Spleen (tissue), 13 donors: ENCODE measurements at places on chromosomes 2 and 18. TPM values are rescaled to one million over a fixed set of nuclear protein-coding genes. Genes with fewer than 3 reads are reported as not detected.

PTPRN gene
- total RNA-seq, result not detected

EFEMP1 gene
- 21.8 TPM for total RNA-seq

TRIM43 gene
- total RNA-seq, result not detected

FIGN gene
- 14.2 TPM for total RNA-seq

CTLA4 gene
- 9.9 TPM for total RNA-seq

EPB41L3 gene
- total RNA-seq, result 48.0 TPM

GATA6 gene
- 65.3 TPM for total RNA-seq

UNC50 gene
- 42.8 TPM for total RNA-seq

DNA sequence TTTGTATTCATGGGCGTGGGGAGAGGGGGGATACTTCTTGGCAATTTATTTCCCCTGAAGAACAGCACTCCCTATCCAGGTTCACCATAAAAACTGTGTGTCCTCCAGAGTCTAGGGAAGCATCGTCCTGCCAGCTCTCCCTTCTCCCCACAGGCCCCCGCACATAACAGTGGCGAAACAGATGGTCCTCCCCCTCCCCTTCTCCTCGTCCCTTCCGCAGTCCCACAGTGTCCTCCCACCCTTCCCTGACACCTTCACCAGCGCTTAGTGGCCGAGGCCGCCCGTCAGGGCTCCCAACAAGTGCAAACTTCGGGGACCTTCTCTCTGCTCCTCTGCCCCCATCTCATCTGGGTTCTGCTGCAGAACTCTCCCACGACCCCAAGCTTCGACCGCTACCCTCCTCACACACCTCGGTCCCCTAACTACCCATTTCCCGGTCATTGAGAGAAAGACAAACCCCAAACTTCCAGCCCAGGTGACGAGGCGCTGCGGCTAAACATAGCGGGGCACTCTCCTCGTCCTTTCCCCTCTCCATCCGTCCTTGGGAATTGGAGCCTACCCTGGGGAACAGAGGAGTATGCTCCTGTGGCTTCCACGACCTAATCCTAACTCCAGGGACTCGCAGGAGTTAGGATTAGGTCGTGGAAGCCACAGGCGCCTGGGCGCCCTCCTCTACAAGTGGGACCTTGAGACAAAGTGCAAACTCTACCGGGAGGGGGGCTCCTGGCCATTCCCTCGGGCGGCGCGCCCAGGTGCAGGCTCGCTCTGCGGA, 971 bp downstream of the ZNF385B start:
- no peak for DNase-seq

DNA sequence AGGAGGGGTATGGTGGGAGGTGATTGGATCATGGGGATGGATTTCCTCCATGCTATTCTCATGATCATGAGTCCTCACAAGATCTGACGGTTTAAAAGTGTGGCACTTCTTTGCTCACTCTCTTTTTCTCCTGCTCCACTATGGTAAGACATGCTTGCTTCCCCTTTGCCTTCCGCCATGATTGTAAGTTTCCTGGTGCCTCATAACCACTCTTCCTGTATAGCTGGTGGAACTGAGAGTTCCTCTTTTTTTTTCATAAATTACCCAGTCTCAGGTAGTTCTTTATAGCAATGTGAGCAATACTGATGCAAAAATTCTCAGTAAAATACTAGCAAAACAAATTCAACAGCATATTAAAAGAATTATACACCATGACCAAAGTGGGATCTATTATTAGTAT, 728.5 kb upstream of the SLC8A1 start:
- DNase-seq, result no peak

DNA sequence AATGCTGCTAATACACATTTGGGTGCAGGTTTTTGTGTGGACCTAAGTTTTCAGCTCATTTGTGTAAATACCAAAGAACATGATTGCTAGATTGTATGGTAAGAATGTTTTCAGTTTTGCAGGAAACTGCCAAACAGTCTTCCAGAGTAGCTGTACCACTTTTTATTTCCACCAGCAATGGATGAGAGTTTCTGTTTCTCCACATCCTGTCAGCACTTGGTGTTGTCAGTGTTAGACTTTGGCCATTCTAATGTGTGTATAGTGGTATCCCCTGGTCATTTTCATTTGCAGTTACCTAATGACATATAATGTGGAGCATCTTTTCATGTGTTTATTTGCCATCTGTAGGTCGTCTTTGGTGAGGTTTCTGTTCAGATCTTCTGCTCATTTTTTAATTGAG, 336.4 kb downstream of the GBX2 start:
- DNase-seq, result no peak

- no peak for DNase-seq
Observed at GRCh38 chr2:230868947-230869913, 4.5 kb downstream of the ITM2C start.

DNA sequence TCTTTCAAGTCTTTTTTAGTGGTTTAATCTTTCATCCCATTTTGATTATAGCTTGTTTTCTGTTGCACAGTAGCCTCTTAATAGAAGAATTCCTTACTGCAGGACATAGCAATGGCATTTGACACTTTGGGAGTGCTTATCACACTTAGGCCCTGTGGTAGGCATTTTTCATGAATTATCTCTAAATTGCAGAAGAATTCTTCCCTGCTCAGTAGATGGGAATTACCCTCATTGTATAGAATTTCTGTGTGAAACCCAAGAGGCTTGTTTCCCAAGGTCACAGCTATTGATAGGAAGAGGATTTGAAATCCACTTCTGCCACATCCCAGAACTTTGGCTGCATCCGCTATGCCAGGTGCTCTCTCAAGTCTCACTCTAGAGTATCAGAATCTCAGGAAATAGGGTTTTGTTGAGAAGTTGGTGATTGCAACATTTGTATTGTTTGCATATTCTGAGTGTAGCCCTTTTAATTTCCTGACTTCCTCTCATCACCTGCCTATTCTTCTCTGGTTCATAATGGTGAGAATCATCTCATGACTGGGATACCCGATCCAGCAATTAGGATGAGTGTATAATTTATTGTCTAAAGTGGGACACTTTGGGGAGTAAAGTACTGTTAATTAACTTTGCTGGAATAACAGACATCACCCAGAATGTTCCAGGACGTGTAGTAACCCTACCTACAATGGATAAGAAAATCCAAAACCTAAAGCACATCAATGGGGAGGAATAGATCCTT, 255.2 kb upstream of the RASGRP3 start:
- no peak for DNase-seq

DNA sequence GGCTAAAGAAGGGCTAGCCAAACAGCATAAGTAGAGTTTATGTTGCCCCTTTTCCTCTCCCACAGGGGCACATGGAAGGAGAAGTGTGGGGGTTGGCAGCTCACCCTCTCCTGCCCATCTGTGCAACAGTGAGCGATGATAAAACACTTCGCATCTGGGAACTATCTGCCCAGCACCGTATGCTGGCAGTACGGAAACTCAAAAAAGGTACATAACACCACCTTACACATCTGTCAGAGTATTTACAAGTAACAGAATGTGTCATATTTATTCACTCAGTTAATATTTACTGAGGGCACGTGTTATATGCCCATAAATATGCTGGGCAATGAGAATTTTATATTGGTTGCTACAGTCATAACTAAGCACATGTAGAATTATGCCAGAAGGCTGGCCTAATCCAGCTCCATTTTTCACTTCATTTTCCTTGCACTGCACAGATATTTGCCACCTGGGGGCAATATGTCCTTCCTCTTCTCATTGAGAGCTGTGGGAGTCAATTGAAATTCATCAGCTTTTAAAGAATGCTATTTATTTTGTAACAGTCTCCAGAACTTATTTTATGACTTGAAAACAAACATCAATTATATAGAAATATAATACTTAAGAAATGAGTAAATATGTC, 150.6 kb downstream of the RTN4 start:
- DNase-seq, result no peak

- DNase-seq, result no peak
Observed at GRCh38 chr2:144132357-144132756, 387.6 kb downstream of the ZEB2 start.

DNA sequence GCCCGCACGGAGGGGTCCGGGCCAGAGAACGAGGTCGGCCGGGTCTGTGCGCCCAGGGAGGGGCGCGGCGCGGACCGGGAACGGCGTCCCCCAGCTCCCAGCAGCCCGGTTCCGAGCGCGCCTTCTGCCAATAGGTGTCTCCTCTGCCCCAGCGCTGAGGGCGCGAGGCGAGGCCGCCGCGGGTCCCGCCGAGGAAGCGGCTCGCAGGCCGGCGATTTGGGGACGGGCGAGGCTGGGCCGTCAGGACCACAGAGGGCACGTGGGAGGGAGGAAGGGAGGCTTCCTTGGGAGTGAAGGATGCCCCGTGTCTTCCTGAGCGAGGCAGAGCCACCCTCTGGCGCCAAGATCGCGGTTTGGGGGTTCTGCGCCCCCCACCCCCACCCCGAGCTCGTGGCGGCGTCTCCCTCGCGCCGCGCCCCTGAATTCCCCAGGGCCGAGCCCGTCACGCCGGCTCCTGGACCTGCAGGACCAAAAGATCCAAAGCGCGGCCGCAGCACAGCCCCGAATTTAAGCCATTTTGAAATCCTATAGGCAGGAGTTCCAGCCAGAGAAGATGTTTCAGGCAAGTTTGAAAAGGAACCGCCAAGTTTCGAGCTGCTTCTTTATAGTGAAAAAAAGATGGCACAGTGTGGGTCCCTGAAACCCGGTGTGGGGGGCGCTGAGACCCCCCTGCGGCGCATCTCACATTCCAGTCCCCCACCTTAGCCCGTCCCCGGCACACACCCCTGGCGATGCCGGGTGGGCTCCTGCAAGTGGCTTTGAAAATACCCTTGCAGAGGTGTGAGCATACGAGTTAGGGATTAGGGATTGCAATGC, 909 bp downstream of the NFATC1 start:
- DNase-seq, result peak; percentile 92

DNA sequence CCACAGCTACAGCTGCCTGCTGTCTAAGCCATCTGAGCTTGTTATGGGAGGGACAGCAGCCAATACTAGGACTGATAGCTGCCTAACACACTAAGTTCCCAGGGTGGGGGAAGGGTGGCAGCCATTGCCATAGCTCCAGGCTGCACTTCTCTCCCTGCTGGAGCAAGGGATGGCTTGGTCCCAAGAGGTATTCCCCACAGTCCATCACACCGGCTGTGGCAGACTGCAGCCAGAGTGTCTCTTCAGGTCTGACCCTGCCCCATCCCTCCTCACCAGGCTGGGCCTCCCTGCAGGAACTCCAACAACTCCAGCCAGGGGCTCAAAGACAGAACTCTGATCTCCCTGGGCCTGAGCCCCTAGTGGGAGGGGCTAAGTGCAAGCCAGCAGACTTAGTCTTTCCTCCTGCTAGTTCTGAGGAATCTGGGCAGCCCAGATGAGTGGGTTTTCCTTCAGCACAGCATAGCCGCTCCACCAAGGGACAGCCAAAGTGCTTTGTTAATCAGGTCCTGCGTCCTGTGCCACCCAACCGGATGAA, 632.1 kb downstream of the SOCS6 start:
- DNase-seq, result no peak

GRCh38 chr18:76875390-76876325, 53.3 kb downstream of the ZNF236 start:
- DNase-seq, result no peak

DNA sequence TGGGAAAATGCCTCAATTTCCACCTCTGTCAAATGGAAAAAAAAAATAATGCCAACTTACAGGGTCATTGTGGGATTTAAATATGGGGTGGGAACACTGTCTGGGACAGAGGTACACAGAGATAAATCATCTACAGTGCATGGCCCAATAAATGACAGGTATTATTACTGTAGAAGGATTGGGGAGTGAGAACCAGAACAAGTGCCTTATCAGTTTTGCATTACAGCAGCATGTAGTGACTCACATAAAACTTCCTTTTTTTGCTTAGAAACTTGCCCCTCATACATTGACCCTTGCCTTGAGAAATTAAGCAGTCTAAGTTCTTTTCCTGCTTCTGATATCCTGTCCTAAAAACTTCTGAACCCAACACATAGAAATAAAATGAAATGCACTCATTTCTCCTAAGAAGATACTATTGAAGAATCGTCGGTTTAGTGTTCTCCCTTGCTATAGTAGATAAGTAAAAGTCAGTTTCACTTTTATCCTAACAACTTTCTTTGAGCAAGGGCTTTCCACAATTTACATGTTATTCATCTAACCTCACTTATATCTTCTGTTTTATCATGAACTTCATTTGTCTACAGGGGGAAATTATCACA, 121.0 kb upstream of the HAAO start:
- no peak for DNase-seq

DNA sequence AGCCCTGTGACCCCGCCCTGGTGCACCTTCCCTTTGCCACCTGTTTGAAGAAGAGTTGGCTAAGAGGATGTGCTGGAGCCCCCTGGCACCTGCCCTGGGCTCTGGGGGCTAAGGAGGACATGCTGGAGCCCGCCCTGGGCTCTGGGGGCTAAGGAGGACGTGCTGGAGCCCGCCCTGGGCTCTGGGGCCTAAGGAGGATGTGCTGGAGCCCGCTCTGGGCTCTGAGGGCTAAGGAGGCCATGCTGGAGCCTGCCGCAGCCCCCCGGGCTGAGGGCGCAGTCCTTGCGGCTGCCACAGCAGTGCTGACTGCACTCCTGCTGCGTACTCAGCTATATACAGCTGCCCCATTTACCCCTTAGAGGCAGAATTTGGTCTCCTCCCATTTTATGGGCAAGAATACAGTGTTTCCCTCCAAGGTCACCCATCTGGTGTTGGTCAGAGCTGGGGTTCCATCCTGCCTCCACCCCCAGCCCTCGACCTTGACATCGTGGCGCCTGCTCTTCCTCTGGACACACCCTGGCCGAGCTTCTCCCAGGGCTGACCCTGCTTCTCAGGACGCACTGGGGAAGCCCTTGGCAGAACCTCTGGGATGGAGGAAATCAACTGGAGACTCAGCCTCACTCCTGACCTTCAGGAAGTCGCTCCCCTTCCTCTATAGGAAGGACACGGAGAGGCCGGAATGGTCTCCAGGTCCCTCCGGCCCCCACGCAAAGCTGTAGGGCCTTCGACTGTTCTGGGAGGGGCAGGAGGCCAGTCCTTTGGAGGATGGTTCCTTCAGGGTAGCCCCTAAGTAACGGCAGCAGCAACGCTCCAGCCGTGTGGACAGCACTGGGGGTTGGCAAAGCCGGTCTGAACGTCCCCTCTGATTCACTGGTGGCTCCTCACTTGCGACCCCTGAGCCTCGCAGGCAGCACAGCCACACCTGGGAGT, 65.0 kb upstream of the HPCAL1 start:
- peak; percentile 69 for DNase-seq

DNA sequence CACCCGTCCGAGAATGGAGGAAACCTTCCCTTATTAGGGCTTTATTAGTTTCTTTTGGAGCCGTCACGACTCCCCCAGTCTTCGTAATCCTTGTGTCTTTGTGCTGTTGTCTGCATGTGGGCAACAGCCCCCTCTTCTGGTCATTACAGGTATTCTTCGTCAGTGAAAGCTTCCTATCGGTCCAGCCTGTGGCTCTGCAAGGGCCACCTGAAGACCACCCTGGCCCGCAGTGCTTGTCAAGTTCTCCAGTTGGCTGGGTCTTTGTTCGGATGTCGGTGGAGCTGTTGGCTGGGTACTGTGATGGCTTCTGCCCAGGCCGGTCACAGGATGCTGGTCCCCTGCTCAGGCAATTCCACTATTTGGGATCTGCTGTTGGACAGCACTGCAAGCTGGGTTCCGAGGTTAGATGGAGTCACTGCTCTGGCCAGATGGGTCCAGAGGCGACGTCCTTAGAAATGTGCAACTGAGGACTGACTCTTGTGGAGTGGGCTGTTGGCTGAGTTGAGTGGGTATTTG, 19.2 kb downstream of the E2F6 start:
- no peak for DNase-seq

GRCh38 chr2:68561372-68561771, 82.0 kb upstream of the PROKR1 start:
- DNase-seq, result no peak

- no peak for DNase-seq
Observed at GRCh38 chr18:55089610-55090009, 130.3 kb upstream of the CCDC68 start.

GRCh38 chr2:18505703-18506341, 54.6 kb downstream of the RDH14 start:
- no peak for DNase-seq
